ENCODE measurements at places on chromosomes 13 and 19.

GRCh38 chr13:97425590-97425989 is 8.4 kb upstream of the RAP2A start:
- DNase-seq: no peak

DNA sequence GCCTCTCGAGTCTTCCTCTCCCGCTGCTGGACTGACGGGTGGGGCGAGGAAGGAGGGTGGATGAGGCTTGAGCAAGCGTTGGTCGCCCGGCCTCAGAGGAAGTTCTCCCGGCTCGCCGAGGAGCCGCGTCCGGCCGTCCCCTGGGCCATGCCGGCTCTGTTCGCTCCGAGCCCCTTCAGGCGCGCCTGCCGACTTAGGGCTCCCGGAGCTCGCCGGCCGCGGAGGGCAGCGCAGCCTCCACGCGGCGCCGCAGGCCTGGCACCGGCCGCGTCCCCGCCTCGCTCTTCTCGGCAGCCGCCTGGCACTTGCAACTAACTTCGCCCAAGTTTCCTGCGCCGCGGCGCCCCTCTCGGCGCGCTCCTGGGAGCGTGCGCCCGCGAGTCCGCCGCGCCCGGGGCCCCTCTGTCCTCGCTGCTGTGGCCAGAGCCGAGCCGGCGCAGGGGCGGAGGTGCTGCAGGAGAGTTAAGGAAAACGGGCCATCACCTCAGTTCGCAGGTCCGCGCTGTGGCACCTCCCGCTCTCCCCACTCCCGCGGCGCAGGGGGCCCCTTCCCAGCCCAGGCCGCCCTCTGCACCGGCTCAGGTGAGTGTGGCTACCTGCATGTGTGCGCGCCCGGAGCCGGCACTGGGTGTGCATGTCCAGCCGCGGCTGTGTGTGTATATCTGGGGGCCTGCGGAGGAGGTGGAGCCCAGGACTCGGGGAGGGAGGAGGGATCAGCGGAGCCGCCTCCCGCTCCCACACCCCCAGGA is 641 bp upstream of the SOX21 start:
- peak; percentile 59 for DNase-seq

GRCh38 chr19:10037367-10037766 is 24.1 kb downstream of the RDH8 start:
- no peak for DNase-seq

DNA sequence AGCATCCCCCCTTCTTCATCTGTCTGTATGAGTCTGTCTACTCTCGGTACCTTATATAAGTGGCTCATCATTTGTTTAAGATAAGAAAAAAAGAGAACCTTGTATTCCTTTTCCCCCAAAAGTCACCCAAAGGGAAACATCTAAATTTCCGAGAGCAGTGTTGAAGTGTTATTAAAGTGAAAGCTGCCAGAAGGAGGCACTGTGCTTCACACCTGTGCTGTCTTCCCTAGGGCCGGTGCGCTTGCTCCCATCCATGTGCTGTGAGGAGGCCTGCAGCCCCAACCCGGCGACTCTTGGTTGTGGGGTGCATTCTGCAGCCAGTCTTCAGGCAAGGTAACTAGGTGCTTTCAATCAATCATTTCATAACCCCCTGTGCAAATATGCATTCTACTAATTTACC is 97.5 kb downstream of the TNFRSF19 start:
- DNase-seq: no peak

- DNase-seq: no peak
Observed at GRCh38 chr19:41551711-41552110, 24.3 kb upstream of the CEACAM21 start.

GRCh38 chr19:38173291-38174041 is 50.6 kb downstream of the DPF1 start:
- DNase-seq: peak; percentile 84

- DNase-seq: peak; percentile 61
Observed at GRCh38 chr13:37442996-37443395, 155.6 kb downstream of the POSTN start.

GRCh38 chr19:43331435-43332010 is 22.0 kb upstream of the CD177 start:
- no peak for DNase-seq

- DNase-seq: no peak
Observed at GRCh38 chr19:8320564-8321066, 560 bp downstream of the NDUFA7 start.

DNA sequence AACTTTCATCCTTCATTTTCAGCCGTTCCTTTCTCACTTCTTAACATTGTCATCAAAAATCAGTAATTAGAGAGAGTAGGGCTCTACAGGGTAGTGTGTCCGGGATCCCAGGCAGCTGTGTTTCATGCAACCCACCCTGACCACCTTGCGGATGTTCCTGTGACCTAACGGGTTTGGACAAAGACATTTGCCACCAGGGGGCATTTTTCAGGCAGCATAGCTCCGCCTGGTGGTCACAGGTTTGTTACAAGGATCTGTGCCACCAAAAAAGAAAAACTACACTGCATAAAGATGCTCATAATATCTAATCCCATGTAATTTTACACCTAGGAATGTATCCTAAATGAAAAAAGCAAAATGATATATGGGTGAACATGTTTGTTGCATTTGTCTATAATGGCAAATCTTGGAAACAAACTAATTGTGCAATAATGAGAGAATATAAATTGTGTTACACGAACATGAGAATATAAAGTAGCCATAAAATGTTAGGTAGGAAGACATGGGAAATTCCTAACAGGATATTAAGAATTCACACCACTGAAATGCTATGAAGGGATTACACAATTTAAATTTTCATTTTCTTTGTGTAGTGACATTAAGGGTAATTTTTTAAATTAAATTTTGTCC is 123.0 kb downstream of the SLC7A1 start:
- peak; percentile 61 for DNase-seq

GRCh38 chr13:114115191-114115671 is 17.2 kb downstream of the RASA3 start:
- peak; percentile 83 for DNase-seq

DNA sequence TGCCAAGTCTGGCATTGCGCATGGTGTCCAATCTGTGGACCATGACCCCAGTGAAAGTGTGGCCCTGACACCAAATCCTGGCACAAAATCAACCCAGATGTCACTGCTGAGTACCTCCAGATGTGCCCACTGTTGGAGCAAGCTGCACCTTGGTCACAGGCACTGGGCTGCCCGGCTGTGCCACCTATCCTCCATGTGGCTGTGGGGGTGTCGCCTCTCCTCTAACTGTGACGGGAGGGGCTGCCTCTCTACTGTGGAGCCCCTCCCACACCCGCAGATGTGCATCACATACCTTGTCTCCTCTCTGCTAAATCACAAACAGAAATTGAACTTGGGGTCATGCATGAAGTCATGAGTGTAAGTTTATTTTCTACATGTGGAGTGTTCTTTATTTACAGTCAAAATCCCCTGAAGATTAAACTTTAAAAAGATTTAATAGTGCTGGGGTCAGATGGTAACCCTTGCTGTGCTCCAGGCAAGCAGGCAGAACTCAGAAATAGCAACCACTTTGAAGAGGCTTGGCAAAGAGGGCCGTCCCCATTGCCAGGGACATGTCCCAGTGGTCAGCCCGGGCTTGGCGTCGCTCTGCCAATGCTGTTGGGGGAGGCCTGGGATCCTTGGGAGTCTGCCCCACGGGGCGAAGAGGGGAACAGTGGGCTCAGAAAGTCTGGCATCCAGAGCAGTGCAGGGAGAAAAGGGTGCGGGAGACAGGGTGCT is 46.4 kb upstream of the ZNF536 start:
- no peak for DNase-seq

DNA sequence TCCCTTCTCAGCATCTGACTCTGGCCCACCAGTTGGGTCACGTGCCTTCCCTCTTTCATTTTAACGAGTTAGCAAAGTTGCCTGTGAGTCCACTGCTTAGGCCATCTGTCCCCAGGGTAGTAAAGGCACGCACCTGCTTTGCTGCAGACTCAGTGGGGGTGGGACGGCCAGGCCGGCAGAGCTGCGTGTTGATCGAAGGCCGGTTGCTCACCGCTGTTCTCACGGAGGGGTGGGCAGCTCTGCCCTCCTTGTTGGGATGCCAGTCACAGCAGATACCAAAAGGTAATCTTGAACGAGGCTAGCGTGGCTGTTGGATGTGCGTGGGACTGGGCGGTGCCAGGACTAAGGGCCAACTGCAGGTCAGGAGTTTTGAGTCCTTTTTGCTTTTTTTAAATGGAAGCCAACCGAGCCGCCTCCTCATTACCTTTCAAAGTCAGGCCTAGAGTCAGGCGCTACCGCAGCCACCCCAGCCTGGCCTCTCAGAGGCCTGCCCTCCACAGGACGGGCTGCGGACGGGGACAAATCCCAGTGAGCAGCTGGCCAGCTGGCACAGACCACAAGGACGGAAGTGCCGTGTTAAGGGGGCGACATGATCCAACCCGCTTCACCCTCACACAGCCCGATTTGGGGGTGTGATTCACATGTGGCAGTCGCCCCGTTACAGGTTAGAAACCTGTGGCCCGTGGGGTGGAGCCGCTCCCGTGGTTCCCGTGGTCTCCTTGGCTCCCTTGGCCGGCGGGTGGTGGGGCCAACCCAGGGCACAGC is 20.6 kb downstream of the ADPRHL1 start:
- DNase-seq: no peak

GRCh38 chr19:15633082-15633835 is 7.4 kb upstream of the CYP4F3 start:
- no peak for DNase-seq

DNA sequence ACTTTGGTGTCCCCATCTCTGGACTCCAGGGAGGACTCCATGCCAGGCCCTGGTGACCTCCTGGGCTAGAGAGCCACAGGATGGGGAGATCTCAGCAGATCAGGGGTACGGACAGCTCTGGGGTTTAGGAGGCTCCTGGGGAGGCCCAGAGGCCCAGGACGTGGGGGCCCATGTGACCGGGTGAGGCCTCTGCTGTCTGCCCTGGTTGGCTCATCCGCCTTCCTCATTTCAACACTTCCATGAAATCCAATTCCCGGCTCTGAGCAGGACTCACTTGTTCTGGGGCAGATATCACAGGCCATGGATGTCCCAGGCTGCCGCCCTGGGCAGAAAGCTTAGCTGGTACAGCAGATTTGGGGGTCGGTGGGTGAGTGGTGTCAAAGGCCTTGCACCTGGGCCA is 1.1 kb upstream of the PRAM1 start:
- no peak for DNase-seq

DNA sequence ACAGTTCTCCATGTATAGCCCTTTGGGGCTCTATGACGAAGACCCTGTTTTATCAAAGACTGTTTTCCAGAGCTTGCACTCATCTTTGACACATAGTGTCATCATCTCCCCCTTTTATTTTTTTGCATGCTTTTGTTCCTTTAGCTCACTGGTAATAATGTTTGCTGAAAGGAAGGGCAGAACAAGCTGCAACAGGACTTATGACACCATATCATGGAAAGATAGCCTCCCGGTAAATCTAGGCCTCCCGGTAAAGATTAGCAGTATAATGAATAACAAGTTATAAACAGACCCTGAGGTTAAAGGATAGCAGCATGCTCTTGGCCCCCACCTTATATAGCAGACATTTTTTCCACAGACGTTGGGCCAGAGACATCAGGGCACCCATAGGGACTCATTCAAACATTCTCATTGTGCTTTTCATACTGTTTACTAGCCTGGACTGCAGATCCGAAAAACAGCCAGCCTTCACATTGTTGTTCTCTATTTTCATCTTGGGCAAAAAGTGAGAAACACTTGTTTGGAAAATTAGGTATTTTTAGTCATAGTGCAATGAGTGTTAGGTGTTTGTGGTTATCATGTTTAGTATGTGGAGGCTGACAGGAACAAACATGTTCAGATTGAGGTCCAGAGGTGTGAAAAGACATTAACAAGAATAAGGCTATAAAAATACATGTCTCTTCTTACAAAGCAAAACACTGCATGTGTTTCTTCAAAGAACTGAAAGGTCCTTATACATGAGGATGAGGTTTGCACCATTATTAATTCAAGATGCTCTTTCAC is 136.9 kb upstream of the SPRY2 start:
- no peak for DNase-seq

DNA sequence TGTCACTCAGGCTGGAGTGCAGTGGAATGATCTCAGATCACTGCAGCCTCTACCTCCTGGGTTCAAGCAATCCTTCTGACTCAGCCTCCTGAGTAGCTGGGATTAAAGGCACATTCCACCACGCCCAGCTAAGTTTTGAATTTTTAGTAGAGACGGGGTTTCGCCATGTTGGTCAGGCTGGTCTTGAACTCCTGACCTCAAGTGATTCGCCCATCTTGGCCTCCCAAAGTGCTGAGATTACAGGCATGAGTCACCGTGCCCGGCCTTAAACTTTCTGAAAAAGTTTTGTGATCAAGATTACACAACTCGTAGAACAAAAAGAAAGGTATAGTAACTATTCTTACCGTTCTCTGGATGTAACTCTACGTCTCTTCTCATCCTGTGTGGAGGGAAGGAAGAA is 21.2 kb downstream of the DNMT1 start:
- peak; percentile 29 for DNase-seq

- DNase-seq: peak; percentile 86
Observed at GRCh38 chr13:45370922-45371406, 30.0 kb upstream of the TPT1 start.

- no peak for DNase-seq
Observed at GRCh38 chr13:68608147-68608546, 1378.0 kb upstream of the PCDH9 start.

- no peak for DNase-seq
Observed at GRCh38 chr19:39917561-39918182, 16.8 kb downstream of the FCGBP start.

GRCh38 chr13:97961340-97961739 is 7.9 kb downstream of the IPO5 start:
- no peak for DNase-seq

- no peak for DNase-seq
Observed at GRCh38 chr13:102117175-102117831, 284.5 kb downstream of the FGF14 start.

DNA sequence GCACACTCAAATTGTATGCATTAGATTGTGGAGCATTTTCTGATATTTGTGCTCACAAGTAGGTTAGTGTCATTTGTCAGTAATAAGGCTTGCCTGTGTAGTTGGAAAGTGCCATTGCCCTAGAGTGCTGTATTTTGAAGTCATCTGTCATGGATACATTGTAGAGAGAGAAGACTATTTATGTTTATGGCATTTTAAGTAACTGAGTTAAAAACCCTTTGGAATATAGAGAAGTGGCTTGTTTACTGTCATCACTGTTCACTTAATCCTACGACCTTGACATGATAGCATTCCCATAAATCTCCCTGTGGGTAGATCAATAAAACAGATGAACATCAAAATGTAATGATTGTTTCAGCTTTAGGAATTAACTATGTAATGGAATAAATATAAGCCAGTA is 110.6 kb downstream of the MAB21L1 start:
- no peak for DNase-seq

DNA sequence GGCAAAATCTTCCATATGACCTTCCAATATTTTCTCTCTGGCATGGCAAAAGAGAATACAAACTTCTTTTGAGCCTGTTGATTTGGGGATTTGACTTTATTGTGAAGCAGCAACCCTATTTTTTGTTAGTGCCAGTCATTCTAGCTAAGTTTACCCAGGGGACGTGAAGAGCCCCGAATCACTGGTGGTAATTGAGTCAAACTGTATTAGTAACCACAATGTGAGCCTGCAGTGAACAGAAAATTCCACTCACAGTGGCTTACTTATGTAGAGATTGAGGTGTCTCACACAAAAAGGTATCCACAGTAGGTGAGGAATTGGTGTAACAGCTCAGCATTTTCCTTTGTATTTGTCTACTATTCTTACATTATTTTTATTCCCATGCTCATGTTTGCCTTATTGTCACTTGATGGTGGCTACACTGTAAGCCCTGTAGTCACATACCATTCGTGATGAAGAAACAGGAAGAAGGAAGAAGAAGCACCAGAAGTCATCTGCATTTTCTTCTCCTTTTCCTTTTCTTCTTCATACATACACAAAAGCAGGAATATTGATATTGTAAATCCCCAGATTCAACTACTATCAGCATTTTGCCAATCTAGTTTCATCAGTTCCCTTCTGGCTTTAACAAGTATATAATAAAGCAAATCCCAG is 33.3 kb upstream of the MYCBP2 start:
- DNase-seq: no peak

GRCh38 chr19:38741670-38742069 is 2.6 kb downstream of the CAPN12 start:
- DNase-seq: no peak

All from AG10803 (cell line).